ENCODE measurements at places on chromosomes 16 and 17.
A peak's percentile ranks its signal among the peaks of the same experiment; 100 is the strongest.

DNA sequence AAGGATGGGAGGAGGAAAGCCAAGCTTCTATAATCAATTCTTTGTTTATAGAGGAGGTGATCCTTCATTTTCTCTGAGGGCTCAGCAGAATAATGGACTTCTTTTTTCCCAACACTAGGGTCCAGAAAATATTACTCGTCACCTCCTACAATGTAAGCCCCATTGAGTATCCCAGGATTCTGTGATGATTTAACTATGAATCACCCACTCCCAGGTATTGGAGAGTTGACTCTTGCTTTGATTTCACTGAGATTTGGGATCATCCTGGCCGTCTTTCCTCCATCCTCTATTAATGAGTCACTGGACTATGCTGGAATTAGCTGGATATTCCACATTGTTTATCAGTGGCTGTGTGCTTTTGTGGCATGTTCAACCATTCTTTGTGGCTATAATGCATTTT, 452.0 kb downstream of the NPIPA7 start:
- no peak for DNase-seq

DNA sequence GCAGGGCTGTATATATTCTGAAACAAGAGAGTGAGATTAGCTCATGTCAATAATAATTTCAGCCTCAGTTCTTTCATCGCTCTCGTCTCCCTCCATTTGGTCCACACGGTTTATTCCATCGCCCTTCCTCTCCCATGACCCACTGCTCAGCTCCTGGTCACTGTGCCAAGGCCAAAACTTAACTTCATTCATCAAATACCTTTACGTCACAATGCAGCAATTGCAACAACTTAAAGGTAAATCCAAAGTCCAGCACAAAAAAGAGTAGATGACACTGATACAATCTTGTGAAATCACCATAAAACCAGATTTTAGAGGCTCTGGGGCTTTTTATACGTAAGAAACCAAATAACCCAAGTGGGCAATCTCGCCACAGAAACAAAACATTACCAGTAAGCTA, 72.0 kb downstream of the ANKRD11 start:
- no peak for DNase-seq

DNA sequence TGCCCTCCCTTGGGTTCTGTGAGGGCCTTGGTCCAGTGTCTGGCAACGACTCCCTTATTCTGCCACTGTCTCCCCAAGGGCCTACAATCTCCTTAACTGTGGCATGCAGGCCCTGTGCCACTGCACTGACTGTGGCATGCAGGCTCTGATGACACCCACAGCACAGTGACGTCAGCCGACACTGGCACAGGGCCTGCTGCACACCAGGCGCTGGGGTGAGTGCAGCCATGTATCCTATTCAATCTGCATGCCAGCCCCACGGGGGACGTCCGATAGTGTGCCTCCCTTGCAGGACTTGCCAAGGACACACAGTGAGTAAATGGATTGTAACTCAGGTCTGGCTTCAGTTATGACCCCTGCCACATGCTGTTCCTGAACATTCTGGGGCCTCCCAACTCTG, 39.8 kb upstream of the RASD1 start:
- DNase-seq: no peak

- DNase-seq: no peak
Measured at GRCh38 chr16:31080756-31081419, 6.7 kb downstream of the ZNF646 start.

- DNase-seq: no peak
Measured at GRCh38 chr16:89349947-89350633, 132.6 kb downstream of the ZNF778 start.

DNA sequence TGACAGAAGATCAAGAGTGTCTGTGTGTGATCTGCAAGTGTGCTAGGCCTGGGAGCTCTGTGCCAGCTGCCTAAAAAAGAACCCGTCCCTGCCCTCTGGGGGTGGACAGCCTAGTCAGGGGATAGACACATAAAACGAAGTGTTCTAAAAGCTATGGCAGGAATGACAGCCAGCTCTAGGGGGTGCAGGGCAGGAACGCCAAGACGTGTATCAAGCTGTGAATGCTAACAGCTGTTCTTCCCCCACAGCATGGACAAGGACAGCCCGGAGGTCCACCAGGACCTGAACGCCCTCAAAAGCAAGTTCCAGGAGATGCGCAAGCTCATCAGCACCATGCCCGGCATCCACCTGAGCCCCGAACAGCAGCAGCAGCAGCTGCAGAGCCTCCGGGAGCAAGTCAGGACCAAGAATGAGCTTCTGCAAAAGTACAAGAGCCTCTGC, 5.1 kb downstream of the RASD1 start:
- DNase-seq: no peak

GRCh38 chr16:4624827-4625559, 367 bp downstream of the MGRN1 start:
- DNase-seq: peak; percentile 62

DNA sequence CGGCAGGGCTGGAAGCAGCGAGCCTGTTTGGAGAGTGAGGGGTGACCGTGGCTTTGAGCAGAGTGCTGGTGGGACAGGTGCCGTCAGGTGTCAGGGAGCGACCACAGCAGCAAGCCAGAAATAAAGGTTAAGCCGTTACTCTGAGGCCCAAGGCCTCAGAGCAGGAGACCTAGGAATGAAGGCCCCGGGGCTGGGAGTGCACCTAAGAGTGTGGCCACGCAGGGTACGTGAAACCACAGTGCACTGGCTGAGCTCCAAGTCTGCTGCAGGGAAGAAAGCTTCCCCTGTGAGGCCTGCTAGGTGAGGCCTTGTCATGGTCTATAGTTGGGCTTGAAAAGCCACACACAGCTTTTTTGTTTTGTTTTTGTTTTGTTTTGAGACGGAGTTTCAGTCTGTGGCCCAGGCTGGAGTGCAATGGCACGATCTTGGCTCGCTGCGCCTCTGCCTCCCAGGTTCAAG, 8.7 kb downstream of the CLUAP1 start:
- peak; percentile 52 for DNase-seq

DNA sequence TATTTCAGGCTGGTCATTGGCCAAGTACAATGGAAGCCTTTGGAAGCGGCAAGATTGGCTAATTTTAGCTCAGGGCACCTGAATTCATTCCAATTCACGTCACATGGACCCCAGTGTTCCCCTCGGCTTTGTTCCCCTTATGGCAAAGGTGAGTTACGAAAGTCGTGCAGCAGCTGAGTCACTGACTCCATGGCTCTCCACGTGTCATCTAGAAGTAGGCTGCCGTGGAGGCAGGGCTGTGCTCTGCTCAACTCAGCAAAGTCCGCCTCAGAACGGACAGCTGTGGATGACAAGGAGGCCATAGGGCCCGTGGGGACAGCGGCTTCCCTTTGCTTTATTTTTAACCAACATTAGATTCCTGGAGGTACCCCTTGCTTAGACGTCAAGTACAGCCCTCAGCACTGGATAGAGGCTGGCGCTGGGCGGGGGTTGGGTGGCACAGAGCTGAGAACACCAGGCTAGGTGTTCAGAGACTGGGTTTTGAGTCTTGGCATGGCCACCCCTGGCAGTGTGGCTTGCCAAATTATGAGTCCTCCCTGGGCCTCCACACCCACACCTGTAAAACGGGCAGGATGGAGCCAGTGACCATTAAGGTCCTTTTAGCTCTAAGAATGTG, 23.6 kb downstream of the ADAD2 start:
- no peak for DNase-seq

DNA sequence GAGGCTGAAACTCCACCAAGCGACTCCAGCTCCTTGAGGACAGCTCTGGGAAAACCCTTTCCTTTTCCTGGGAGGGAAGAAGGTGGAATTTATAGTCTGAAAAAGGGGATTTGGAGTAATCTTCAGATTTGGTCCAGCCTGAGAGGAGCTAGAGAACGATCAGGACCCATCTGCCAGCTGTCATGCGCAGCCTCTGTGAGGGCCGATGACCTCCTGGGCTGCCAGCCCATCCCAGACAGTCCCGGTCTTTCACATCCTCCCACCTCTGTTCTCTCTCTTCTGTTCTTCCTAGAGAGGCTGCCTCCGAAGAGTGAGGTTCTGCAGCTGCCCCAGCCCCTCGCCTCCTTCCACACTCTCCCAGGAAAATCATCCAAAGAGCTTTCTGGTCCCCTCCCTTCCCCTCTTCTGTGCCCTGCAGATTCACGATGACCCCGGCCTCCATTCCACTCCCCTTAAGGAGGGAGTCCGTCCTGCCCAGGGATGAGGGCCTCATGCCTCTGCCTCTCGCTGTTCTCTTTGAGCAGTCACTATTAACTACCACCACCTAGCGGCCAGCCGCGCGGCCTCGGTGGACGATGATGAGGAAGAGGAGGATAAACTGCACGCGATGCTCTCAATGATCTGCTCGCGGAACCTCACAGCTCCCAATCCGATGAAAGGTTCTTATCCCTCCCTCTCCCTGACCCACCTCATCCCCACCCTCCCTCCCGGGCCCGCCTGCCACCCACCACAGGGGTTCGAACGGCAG, 29.6 kb downstream of the SGSM2 start:
- DNase-seq: no peak

DNA sequence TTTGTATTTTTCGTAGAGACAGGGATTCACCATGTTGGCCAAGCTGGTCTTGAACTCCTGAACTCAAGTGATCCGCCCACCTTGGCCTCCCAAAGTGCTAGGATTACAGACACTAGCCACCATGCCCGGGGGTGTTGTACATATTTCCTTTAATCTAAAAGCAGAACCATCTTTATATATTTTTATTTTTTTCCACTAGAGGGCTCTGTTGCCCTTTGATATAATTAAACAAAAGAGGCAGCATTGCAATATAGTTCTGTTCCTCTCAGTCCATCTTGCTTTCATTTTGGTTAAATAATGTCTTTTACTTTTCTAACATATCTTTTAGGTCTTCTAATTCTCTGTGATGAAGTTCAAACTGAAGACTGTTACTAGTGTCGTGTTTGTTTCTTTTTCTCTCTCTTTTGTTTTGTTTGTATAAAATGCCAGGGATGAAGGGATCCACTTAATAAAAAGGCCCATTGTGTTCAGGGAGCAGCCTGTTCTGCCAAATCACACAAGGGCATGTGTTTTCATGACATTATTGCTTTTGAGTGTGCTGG, 23.4 kb downstream of the WWOX start:
- DNase-seq: peak; percentile 11

- DNase-seq: no peak
Measured at GRCh38 chr16:79213214-79213613, 387.3 kb downstream of the MAF start.

DNA sequence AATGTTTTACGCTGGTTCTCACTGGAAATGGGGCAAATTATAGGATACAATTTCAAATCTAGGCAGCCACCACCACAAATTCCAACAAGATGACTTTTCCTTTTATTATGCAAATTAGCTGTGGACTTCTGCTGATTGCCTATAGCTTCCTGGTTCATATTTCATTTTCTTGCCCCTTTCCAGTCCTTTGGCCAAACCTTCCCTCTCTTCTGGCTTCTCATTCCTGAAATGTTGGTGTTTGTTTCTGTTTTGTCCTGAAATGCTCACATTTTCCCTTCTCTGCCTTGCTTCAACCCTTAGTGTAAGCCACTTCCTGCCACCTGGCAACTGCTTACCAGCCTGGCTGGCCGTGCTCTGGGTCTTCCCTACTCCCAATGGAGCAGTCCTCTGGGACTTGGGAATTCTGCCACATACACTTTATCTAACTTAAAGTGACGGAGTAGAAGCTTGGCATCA, 14.0 kb downstream of the PRSS54 start:
- DNase-seq: no peak

Data from activated CD4-positive, alpha-beta T cell treated with anti-CD3 and anti-CD28 coated beads for 4 hours (primary cell).